ENCODE measurements at places on chromosomes 4 and X.

DNA sequence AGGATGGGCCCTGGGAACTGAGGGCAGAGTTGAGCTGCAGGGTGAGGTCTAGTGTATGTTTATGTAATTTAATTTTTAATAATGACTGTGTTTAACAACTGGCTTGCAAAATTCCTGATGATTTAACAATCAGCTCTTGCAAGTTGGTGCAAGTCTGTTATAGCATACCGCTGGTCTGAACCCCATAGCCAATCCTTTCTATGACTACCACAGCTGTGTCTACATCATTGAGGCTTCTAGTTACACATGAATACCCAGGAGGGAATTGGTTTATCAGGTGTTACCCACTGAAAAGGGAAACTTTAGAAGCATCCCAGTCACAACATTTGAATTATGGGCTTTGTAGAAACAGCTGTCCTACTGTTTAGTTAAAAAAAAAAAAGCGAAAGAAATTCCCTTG, 38.3 kb downstream of the SUPT20HL1 start:
- no peak for DNase-seq

- DNase-seq = no peak
Observed at GRCh38 chrX:137545711-137546651, 19.9 kb upstream of the ZIC3 start.

- no peak for DNase-seq
Observed at GRCh38 chr4:22677780-22678179, 15.0 kb upstream of the GBA3 start.

GRCh38 chrX:10654960-10655359, 34.6 kb upstream of the MID1 start:
- DNase-seq = no peak

GRCh38 chr4:123832173-123833026, 435.8 kb downstream of the SPRY1 start:
- no peak for DNase-seq

DNA sequence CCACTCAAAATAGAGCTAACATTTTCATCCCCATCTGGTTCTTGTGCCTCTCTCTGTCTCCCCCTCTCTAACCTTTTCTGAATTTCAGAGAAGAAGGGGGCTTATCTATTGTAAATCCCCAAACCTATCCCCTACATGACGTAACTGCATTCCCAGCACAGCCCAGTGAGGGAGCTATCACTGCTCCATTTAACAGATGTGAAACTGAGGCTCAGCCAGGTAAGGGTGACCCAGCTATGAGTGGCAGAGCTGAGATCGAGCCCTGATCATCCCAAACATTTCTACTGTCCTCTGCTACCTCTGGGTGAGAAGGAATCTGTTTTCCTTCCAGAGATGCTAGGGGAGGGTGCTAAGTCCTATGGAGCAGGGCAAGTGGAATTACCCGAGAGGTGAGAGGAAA, 107.5 kb downstream of the SLC2A9 start:
- DNase-seq = no peak

GRCh38 chrX:16267431-16267830, 100.2 kb downstream of the MAGEB17 start:
- DNase-seq = no peak

- peak; percentile 60 for DNase-seq
Observed at GRCh38 chrX:56233682-56234081, 1.5 kb downstream of the KLF8 start.

DNA sequence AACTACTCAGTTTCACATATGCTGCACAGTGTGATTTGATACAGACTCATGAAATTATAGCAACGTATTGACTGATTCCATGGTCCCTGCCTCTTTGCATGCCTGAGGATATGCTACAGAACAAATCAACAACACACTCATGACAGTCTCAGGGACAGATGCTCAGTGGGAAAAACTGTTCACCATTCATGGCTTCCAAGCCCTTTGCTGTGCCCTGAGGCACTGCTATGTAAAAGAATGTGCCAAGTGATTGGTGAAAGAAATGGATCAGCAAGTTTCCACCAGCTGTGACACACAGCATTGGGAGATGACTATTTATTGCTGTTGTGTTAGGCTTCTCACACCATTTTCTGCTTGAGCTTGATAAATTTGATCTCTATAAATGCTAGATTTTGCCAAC, 825.6 kb upstream of the INTU start:
- no peak for DNase-seq

GRCh38 chrX:134368126-134368525, 91.8 kb upstream of the HPRT1 start:
- no peak for DNase-seq

GRCh38 chr4:119525771-119526712, 102.6 kb downstream of the PDE5A start:
- no peak for DNase-seq

- no peak for DNase-seq
Observed at GRCh38 chr4:168129046-168129772, 36.9 kb downstream of the ANXA10 start.

- DNase-seq = no peak
Observed at GRCh38 chr4:186351668-186352194, 85.7 kb downstream of the F11 start.

GRCh38 chrX:134407065-134407376, 52.9 kb upstream of the HPRT1 start:
- no peak for DNase-seq

DNA sequence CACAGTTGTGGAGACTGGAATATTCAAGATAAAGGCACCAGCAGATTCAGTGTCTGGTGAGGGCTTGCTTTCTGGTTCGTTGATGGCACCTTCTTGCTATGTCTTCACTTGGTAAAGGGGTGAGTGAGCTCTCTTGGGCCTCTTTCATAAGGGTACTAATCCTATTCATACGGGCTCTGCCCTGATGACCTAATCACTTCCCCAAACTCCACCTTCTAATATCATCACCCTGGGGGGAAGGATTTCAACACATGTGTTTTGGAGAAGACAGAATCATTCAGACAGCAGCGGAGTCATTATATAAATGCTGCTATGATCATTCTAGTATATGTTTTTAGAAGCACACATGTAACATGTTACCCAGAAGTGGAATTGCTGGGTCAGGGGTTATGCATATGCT, 295.3 kb upstream of the CTSO start:
- DNase-seq = no peak

DNA sequence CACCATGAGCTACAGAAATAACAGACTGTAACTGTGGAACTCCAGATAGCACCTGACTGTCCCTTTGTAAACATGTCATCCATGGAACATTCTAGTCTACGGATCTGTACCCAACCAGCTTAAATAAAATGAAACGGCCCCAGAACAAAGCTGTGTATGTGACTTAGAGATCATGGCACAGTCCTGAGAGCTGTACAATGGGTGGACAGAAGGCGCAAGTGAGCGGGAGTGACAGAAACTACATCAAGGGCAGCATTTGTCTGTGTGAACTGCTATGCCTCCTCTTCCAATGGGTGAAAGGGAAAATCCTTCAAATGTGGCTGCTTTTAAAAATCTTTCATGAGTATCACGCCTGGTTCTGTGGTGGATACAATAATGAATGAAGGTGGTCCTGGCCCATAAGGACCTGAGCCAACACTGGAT, 72.5 kb downstream of the FAT1 start:
- DNase-seq = no peak

DNA sequence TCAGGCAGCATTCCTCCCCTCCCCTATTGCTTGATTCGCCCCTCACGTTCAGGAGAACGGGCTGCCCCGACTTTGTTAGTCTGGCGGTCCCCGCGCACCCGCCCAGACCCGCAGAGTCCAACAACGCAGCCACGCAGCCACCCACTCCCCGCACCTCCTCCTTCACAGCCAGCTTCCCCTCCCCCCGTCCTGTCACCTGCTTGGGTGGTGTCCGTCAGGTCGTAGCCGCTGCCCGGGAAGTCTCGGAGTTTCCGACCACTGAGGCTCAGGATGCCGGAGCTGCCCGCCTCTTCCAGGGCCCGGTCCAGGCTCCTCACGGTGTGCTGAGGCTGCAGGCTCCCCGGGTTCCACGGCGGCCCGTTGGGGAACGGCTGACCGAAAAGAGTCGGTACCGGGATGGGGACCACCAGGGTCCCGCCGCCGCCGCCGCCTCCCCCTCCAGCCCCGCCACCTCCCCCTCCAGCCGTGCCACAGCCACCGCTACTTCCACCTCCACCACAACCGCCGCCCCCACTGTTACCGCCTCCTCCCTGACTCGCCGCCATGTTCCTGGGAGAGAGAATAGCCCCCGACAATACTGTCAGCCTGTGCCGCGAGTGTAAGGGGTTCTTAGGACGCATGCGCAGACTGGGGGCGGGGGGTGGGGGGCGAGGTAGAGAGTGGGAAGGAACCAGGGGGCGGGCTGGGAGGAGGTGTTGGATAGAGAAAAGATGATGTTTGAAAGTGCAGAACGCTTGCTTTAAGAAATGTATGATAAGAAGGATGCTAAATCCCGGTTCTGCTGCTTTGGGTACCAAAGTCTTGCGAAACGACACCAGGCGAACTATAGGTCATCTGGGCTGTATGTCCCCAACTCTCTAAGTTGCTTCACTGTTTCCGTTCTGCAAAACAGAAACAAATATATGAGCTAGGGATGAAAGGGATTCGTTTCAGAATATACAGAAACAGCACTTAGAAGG, at the start of gene LRCH2:
TSS of gene LRCH2 (minus strand) at position 600 of the 959 bp plus-strand sequence. CDS start at position 545, 55 bp downstream.
- no peak for DNase-seq

GRCh38 chr4:89056292-89056952, 563 bp downstream of the FAM13A start:
- no peak for DNase-seq

DNA sequence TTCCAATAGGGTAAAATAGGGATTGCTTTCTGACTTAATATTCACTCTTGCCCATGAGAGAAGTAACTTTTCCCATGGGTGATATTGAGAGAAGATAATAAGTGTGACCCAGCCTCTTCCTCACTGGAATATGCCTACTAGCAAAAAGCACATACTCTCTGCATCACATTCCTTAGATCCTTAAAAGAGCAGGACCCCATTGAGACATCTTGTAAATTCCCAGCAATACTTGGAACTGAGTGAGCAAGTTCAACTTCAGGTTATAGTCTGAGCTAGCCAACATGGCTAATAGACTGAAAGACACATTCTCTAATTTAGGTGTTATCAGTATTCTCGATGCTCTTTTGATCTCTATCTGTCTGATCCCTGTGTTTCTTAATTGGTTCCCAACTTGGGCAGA, 1372.3 kb downstream of the STIM2 start:
- DNase-seq = no peak

- DNase-seq = no peak
Observed at GRCh38 chrX:40152741-40153344, 55.1 kb upstream of the BCOR start.

DNA sequence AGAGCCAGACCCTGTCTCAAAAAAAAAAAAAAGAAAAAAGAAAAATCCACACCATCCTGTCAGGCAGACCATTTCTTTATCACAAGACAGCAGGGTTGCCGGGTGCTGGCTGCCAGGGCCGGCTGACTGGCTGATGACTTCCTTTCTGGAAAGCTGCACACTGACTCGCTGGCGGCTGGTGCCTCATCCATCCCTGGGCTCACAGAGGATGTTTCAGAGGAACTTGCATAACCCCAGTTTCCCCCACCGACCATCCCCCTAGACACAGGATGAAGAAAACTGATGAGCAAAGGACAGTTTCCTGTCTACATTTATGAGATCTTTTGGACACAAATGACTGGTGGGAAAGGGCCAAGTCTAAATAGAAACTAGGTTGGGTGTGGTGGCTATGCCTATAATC, 14.1 kb downstream of the HPSE start:
- DNase-seq = no peak

DNA sequence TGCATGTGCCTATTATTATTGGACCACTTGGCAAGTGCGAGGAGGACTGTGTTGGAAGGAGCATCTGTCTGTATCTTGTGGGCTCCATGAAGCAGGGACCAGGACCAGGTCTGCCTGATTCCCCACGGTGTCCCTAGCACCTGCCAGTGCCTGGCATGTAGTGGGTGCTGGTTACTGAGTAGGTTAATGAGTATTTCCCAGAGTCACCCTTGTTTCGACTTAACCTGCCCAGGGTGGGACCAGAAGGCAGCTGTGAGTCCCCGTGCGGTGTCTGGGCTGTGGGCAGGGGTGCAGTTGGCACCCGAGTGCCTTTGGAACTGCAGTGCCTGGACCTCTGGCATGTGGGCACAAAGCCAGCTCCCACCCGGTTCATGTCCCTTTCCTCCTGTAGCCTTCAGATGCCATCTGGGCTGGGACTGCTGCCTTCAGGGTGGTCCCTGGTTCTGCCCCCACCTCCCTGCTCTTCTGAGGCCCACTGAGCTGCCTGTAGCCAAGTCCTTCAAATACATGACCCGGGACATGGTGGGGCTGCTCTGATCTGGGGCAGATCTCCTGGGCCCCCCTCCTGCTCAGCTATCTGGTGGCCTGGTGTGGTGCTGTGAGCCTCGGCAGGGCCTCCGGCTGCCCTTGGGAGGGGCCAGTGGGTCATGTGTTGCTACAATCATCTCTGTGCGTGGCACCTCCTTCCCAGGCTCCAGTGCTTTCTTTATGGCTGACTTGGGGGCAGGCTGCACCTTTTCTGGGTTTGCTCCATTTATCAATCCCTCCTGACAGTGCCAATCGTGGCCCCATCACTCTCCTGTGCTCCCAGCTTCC, 53.0 kb upstream of the SORCS2 start:
- DNase-seq = no peak

DNA sequence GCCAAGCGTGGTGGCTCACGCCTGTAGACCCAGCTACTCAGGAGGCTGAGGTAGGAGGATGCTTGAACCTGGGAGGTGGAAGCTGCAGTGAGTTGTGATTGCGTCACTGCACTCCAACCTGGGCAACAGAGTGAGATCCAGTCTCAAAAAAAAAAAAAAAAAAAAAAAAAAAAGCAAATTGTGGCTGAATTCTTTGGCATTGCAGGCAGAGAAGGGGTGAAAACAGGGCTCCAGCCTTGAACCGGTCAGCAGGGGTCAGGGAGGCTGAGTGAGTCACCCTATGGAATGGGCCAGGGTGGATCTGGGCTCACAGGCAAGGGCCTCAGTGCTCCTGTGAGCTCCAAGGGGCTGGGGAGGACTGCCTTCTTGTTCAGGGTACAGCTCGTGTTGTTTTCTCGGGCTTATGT, 13.2 kb upstream of the FAM3A start:
- no peak for DNase-seq

GRCh38 chr4:125179727-125180126, 135.0 kb upstream of the FAT4 start:
- no peak for DNase-seq

GRCh38 chr4:25065431-25065858, 34.7 kb upstream of the LGI2 start:
- no peak for DNase-seq

GRCh38 chrX:8663325-8663724, 68.6 kb downstream of the ANOS1 start:
- DNase-seq = no peak

DNA sequence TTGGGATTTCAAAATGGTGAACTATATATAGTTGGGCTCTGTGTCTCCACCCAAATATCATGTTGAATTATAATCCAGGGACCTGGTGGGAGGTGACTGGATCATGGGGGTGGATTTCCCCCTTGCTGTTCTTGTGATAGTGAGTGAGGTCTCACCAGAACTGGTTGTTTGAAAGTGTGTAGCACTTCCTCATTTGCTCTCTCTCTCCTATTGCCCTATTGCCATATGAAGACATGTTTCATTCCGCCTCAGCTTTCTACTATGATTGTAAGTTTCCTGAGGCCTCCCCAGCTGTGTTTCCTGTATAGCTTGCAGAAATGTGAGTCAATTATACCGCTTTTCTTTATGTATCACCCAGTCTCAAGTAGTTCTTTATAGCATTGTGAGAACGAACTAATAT, 545.6 kb downstream of the TRAM1L1 start:
- no peak for DNase-seq
